NCI-H1105 treated with DMSO at 0.1 percent for 48 hours (cell line): ENCODE measurements at places on chromosomes 11 and 22.

- no peak for DNase-seq
Measured at GRCh38 chr11:77882396-77882795, 61.5 kb downstream of the AAMDC start.

DNA sequence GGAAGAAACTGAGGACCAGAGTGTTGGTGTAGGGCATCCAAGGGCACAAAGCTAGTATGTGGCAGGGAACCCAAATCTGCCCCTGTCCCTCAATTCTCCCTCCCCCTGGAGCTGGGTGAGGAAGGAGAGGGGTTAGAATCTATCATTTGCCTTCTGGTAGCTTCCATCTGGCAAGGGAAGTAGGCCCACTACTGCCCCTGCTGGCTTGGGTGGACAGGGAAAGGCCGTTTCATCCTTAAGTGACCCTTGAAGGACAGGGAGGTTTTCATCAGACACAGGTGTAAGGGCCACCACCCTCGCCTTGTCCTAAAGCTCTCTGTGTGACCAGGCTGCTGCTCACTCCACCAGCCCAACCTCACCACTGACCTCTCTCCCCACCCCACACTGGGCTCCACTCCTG lies 22.1 kb downstream of the NECTIN1 start:
- DNase-seq, result no peak

GRCh38 chr22:21697021-21697771 lies 31.4 kb downstream of the PPIL2 start:
- DNase-seq, result no peak

- no peak for DNase-seq
Measured at GRCh38 chr11:102552447-102553194, 22.1 kb upstream of the MMP7 start.

DNA sequence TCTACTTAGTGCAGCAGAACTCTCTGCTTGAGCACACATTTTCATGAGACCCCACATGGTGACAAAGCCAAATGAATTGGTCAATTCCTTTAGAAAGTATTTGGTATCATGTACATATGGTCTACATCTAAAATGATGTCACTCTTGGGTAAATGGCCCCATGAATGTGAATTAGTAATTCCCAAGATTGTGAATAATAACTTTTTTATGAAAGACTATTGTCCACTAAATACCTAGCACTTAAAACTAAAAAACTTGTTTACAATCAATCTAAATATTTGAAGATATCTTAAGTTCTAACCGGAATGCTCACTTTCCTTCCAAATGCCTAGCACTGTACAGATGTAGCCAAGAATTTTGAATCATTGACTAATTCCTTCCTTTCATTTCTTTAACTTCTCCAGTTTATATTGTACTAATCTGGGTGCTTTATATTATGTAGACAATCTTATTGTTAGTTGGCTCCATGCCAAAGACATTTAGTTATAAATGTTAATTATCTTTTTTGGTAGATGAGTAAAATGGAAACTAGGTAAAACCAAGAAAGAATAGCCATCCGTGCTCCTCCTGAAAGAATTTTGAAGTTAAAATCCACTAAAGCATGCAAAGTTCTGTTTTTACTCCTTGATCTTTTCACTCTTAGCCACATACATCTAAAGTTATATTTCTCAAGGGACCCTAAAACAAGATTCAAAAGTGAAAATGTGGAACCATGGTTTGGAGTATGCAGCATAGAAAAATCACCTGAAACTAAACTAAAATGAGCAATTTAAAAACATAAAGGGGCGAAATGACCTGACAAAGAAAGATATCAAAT lies 145.0 kb upstream of the ARHGAP20 start:
- no peak for DNase-seq

- no peak for DNase-seq
Measured at GRCh38 chr11:107182978-107183377, 164.7 kb upstream of the GUCY1A2 start.

DNA sequence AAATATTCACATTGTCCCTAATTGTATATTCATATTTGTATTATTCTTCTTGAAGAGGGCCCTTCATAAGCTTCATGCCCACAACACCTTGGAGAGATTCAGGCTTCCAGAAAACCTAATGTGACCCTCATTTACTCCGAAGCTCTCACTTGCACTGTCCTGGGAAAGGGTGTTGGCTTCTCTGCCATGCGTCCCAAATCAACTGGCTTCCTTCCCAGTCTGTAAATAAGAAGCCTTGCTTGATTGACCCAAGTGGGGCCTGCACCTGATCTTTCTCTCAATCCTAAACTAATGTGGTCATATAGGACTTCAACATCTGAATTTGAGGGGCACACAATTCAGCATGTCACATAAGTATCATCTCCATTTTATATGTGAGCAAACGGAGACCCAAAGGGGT lies 40.5 kb upstream of the ZBTB16 start:
- no peak for DNase-seq

DNA sequence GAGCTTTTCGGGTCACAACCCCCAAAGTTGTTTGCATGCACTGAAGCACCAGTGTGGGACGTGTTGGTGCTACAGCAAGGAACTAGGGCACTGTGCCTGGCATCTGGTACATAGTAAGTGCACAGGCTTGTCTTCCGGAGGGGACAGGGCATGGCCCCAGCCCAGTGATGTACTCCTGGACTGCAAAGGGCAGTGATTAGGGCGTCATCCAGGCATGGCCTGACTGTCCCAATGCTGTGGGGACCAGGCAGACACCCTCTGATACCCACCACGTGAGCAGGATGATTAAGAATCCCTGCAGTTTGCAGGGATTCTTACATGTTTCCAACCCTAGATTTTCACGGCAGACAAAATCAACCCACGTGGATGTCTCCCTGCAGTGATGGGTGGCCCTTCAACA lies 50.0 kb upstream of the RFPL3 start:
- DNase-seq, result no peak

- no peak for DNase-seq
Measured at GRCh38 chr11:28077521-28077920, 30.4 kb downstream of the KIF18A start.

DNA sequence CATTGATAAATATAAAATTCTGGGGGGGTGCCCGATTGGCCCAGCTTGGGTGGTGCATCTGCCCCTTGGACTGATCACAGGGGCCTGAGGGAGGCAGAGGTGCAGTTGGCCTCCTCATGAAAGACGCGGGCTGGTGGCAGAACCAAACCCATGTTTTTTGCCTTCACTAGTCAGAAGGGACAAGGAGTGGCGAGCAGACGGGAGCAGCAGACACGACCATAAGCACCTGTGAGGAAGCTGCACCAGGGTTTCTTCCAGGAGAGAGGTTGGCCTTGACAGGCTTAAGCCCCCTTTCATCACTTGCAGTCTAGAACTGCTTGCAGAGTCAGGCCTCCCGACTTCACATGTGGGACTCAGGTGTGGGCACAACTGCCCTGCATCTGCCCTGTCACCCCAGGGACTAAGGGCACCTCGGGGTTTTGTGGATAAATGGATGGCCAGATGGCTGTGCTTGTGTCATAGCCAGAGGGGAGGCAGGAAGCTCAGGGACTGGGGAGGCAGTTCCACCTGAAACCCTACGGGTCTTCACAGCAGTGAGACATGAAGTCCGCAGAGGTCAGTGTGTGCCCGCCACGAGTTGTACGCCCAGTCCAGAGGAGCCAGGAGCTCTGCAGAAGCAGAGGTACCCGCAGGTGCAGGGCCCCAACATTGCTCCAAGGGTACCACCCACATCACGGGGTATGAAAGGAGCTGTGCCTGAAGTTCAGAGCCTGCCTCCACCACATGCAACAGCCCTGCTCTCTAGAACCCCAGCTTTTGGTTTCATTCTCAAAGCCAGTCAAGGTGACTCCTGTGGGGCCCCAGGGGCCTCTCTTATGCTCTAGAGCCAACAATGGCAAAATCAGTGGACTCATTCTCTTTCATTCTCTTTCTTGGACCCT lies 18.2 kb upstream of the SYT13 start:
- DNase-seq, result no peak

DNA sequence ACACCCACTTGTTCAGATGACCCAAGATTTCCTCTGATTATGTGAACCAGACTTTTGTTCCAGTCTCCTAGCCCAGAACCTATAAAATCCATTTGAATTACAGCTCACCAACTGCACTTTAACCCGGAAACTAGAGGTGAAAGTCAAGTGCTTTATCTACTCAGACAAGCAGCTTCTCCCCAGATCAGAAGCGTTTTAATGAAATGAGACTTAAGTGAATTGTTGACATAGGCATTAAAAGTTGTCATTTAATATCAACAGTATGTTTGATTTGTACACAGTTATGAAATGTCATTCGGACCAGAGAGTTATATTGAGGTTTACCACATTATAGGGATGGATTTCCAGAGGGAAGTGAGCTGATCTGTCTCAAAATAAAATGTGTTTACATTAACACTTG lies 52.0 kb downstream of the CADM1 start:
- no peak for DNase-seq

DNA sequence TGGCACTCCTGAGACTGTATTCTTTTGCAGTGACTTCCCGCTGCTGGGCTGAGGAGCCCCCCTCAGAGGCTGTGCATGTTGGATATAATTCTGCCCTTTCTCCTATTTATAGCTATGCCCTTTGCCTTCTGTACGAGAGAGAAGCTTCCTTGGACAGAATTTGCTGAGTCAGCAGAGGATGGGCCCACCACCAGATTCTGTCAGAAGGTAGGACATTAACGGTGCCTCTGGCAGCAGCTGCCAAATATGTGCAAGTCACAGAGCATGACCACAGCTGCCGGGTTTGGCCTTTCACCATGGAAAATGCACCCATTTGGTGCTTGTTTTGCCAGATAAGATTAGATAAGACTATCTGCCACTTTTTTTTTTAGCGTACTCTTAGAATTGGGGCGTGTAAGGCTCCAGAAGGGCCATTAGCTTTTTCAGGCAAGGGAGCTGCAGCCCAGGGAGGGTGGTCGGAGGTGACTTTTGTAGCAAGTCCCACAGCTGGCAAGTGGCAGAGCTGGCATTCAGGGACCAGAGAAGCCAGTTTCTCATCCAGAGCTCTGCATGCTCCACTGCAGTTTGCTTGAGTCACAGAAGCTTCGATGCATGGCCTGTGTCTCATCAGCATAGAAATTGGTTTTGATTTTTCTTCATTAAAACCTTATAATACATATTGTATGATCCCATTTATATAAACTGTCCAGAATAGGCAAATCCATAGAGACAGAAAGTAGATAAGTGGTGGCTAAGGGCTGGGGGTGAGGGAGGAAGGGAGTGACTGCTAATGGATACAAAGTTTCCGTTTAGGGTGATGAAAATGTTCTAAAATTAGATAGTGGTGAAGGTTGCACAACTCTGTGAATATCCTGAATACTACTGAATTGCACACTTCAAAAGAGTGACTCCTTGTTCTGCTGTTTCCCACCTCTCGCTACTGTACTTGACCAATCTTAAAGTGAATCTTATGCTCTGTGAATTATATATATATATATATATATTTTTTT lies 15.8 kb downstream of the UPB1 start:
- DNase-seq, result no peak

DNA sequence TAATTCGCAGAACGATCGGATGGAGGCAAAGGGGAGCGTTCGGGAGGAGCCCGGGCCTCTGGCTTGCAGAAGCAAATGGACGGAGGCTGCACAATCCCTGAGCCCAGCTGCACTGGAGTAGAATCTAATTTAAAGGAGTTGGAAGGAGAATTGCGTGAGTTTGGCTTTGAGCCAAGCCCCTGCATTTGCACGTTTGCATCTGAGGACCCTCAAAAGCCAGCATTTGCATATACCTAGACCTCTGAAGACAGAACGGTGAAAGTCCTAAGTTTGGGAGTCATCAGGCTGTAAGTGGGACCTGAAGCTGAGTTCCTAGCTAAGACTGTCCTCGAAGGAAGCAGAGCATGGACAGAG lies 15.6 kb downstream of the TP53AIP1 start:
- no peak for DNase-seq

GRCh38 chr11:1844221-1845094 lies 5.7 kb downstream of the TNNI2 start:
- no peak for DNase-seq

DNA sequence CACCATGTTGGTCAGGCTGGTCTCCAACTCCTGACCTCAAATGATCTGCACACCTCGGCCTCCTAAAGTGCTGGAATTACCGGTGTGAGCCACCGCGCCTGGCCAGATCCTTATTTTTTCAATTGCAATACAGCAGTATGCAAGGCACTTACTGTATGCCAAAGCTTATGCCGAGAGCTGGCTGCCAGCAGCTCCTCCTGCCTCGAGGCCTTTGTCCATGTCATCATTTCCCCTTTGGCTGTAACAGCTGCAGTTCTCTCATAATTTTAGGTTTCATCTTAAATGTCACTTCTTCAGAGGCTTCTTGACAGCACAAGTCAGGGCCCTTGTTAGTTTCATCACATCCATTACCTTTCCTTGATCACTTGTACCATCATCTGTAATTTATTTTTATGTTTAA lies 1.5 kb upstream of the SREBF2 start:
- DNase-seq, result no peak

DNA sequence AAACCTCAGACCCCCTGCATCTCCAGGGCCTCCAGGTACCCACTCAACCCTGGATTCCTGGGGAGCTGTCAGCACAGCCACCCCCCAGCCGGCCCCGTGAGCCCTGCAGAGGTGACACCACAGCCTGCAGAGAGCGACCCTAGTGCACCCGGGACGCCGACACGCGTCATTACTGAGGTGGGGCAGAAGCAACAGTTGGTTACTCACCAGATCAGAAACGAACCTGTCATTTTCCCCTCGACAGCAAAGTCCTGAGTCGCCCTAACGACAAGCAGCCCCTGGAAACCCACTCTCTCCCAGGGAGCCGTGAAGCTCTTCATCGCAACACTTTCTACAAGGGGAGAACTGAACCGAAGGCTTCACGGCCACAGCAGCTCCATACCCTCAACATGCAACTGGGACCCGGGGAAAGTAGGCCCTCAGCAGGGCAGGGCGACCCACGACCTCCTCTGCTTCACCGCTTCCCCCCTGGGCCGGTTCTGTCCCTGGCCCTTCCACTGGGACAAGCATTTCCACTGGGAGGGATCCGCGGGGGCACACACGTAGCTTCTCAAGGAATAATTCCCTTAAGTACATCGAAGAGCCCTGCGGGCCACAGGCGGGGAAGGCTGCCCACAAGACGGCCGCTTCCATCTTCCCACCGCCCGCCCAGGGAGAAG lies 1.6 kb downstream of the BRD1 start:
- no peak for DNase-seq

DNA sequence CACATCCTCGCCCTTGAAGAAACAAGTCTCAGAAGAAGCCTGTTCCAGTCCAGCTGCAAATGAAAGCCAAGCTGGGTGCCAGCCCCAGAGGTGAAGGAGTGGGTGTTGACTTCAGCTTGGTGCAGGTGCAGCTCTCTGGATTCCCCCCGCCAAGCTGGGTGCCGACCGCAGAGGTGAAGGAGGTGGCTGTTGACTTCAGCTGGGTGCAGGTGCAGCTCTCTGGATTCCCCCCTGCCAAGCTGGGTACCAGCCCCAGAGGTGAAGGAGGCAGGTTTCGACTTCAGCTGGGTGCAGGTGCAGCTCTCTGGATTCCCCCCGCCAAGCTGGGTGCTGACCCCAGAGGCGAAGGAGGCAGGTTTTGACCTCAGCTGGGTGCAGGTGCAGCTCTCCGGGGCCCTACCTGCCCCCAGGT lies 1234.0 kb downstream of the TBC1D22A start:
- no peak for DNase-seq
